ENCODE measurements at places on chromosomes 4 and X.

- peak; percentile 0 for DNase-seq
These were observed 115.6 kb upstream of the SPIN4 start for GRCh38 chrX:63466690-63467089.

DNA sequence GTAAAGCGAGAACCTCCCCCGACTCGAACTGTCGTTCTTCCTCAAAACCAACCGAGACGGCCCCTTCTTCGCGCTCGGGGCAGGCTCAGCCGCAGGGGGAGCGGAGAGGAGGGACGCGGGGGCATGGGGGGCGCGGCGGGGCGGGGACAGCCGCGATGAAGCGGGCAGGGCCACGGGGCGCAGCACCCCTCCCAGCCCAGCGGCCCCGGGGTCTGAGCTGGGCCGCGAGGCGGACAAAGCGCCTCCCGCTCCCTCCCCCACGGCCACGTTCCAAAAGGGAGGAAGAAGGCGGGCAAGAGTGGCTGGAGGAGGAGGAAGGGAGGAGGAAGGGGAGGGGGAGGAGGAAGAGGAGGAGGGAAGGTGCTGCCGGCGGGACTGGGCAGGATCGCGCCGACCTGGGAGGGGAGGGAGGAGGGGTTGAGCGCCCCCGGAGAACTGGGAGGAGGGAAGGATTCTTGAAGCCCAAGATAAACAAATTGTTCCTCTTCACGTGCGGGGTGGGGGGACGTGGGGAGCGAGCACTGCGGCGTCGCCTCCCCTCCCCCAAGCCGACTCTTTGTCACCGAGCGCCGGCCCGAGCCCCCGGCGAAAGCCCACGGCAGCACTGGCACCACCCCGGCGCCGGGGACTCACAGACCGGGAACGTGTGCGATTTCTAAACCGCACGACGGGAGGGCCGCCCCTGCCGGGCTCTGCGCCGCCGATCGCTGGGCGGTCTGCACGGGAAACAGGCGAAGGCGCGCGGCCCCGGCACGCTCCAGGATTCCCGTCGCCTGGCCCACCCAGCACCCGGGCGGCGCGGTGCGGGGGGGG lies 2.9 kb downstream of the MAML3 start:
- peak; percentile 92 for DNase-seq

- no peak for DNase-seq
These were observed 190.3 kb downstream of the TRIML1 start for GRCh38 chr4:188329521-188329920.

- no peak for DNase-seq
These were observed 750.4 kb upstream of the AGA start for GRCh38 chr4:178192611-178193010.

DNA sequence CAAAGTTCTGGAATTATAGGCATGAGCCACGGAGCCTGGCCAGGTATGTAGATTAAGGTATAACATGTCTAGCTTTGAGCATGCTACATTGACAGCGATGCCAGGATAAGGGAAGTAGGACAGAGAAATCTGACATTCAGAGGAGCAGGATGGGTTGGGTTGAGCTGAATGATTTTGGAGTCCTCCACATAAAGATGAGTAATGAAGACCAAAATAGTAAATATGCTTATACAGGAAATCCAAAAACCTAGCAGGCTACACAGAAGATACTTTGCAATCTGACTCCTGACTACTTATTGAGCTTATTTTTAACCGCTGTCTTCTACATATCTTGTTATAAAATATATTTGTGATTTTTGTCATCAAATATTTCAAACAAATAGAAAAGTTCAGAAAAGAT lies 69.7 kb downstream of the PDGFC start:
- no peak for DNase-seq

GRCh38 chr4:124483048-124483906 lies 229.3 kb downstream of the ANKRD50 start:
- no peak for DNase-seq

DNA sequence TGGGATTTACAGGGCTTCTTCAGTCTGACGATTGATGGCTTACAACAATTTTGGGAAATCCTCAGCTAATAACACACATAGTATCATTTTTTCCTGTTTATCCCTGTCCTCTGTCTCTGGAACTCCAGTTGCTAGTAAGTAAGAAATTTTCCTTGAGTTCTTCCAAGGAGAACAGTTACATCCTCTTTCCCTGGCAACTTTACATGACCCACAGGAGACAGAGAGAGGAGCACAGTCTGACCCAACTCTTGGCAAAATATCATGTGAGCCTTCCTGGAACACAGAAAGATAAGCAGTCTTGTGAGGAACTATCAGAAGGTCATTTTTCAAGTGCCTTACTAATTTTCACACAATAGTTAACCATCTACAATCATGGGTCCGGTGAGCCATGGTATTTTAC lies 578.7 kb upstream of the PABPC4L start:
- DNase-seq, result no peak

- no peak for DNase-seq
These were observed 165.6 kb downstream of the CHIC1 start for GRCh38 chrX:73728602-73729001.

GRCh38 chr4:3377557-3377956 lies 64.2 kb upstream of the HGFAC start:
- DNase-seq, result no peak

DNA sequence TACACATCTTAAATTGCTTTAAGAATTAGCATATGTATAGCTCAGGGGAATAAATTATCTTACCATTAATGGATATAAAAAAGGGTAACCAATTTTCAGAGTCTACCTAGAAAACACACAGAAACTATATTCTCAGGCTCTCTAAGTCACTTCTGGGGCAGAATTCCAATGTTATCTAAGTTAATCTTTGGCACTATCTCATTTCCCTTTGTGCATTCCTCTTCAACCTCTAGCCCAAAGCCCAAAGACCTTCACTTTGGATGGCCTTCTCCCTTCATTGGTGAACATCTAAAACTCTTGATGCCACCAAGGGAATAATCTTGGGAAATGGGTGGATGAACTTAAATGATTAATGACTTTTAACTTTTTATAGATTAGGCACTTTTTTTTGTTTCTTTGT lies 108.3 kb downstream of the APBB2 start:
- peak; percentile 5 for DNase-seq

DNA sequence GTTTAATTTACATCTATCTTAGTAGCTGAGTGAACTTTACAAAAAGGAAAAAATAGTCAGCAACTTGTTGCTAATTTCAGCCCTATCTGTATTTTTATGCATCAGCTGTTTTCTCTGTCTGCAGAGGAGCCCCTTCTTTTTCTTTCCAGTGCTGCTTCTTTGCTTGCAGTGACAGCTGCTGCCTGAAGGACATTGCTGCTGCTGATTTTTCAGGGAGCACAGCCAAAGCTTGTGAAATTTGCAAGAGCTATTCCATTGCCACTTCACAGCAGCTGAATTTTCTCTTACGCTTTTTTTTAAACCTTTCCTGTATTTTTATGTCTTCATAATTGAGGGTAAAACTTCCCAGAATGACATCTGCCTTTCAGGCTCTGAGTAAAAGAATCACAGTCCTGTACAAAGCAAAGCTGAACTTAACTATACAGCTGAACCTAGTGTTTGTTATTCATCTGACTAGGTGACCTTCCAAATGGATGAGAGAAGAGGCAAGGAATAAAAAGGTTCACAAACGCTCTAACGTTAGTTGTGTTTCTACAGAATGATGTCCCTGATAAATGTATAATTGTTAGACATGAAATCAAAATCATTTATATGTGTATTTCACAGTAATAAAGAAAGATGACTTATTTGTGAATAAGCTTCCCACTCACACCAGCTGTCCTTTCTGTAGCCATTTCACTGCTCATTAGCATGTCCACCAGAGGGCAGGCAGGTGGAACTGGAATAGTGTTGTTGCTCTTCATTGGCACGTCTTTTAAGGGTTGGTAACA lies 541.4 kb downstream of the ADGRL3 start:
- peak; percentile 40 for DNase-seq

GRCh38 chrX:20857746-20858145 lies 516.5 kb upstream of the CNKSR2 start:
- no peak for DNase-seq

- no peak for DNase-seq
These were observed 430.7 kb downstream of the IDS start for GRCh38 chrX:149074398-149074797.

GRCh38 chr4:15778289-15779241 lies at the start of gene CD38:
Gene CD38 (plus strand): TSS chr4:15778328. CDS start chr4:15778415, 87 bp downstream.
- peak; percentile 26 for DNase-seq

- DNase-seq, result no peak
These were observed 238.6 kb downstream of the ASMT start for GRCh38 chrX:1853447-1853846.

DNA sequence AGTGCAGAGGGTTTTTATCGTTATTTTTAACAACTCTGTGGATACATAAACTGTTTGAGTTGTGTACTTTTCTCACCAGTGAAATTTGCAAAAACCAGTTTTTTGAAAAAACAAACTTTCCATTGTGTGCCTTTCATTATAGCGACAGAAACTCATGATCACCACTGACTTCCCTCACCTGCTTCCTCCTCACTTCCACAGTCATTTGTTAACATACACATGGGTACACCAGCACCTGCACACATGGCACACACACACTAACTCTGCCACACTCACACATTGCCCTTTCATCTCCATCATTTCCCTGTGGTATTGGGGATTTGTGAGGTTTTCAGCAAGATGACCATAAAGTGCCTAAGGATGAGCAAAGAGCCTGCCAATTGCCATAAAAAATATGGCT lies 20.6 kb downstream of the CLDN22 start:
- DNase-seq, result no peak

DNA sequence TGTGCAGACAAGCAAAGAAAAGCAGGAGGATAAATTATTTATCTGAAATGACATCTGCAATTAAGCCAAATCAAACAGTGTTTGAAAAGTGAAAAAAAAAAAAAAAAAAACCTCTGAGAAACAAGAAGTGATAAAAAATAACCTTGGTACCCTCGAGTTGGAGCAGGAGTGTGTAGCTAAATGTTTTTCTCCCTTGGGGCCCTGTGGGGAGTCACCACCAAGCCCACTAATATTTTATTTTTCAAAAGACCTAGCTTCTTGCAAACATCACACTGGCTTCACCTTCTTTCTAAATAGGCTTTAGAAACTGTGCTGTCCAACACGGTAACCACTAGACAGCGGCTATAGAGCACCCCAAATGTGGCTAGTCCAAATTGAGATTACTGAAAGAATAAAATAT lies 47.7 kb downstream of the SNX25 start:
- DNase-seq, result no peak

DNA sequence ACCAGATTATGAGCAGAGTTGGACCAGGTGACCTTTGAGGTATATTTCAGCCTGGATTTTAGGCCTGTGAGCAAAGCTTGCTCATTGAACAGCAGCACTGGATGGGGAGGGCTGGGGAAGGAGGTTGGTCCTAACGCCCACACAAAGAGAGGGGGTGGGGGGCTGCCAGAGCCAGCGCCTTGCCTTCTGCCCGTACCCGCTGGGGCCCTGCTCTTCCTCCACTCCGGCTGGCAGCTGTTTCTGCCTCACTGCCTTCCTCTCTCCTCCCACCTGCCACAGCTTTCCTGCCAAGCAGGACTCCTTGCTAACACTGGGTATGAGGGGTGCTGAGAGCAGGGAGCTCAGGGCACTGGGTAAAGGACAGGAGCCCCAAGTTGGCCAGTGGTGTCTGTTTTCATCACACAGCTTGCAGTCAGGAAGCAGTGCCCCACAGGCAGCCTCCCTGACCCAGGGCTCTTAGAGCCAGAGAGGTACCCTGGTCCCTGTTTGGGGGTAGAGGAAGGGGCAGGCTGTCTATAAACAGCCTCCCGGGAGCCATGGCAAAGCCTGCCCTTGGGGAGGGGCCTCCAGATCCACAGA lies 6.1 kb downstream of the NALF2 start:
- DNase-seq, result no peak

GRCh38 chr4:182876427-182876826 lies 40.8 kb downstream of the DCTD start:
- DNase-seq, result no peak

GRCh38 chr4:185101354-185101890 lies 41.6 kb upstream of the SLC25A4 start:
- DNase-seq, result no peak

- no peak for DNase-seq
These were observed 42.0 kb downstream of the ANXA5 start for GRCh38 chr4:121654738-121655137.

DNA sequence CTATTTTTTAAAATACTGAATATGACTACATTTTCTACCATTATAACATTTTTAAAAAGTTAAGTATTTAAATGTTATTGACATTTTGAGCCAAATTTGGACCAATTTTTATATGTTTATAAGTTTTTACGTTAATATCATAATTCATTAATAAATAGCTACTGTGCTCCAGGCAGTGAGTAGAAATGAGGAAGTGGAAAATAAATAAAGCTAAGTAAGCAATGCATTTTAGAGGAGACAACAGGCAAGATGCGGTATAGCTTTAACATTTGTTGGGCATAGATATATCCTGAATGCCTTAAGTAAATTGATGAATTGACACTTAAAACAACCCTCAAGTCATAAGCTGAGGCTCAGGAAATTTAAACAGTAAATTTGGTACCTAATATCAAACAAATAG lies 474.8 kb downstream of the PCDH10 start:
- DNase-seq, result no peak

DNA sequence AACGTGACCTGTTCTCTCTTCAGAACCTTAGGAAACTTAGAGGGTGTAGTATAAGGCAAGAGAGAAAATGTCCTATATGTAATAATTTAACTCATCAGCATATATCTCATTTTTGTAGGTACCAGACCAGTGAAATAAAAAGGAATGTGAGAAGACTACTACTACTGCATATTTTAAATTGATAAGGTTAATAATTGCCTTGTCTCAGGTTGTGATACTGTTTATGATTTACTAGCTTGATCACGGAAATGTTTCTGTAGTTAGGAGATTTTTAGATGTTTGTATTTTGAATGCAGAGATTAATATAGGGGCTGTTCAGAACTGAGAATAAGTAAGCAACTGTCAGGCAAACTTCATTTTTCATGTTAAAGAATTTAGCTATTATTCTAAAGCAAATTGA lies 1563.4 kb downstream of the C4orf33 start:
- DNase-seq, result no peak

DNA sequence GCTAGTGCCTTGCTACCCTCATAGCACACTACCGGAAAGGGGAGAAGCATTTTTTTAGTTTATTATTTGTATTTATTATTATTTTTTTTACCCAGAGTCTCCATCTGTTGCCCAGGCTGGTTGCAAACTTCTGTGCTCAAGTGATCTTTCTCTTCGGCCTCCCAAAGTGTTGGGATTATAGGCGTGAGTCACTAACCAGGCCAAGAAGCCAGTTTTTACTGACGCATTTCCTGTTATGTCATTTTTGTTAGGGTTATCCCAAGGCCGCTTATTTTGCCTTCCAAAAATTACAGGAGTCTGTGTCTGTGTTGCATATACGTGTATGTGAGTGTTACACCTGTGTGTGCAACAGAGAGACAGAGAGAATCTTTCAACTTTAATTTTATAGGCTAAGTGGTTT lies 404.5 kb downstream of the GBA3 start:
- DNase-seq, result peak; percentile 64

DNA sequence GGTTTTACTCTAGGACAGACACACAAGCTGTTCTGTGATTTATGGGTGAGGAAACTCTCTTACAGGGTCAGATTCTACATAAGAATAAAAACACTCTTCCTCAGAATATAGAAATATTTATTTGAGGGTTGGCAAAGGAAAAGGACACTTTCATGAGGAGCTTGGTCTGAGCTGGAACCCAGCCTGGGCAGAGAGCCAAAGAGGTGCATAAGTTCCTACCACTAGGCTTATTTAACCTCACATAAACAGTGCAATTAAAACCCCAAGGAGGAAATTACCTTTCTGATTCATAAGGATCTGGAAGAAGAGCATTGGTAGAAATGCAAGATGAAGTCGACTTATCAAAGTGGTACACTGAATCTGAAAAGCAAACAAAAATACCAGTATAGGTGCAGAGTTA lies 32.9 kb downstream of the SETD7 start:
- DNase-seq, result peak; percentile 9

GRCh38 chrX:44431194-44431593 lies 87.7 kb upstream of the EFHC2 start:
- DNase-seq, result peak; percentile 59
